ENCODE measurements at places on chromosomes 12 and 14.
A peak's percentile ranks its signal among the peaks of the same experiment; 100 is the strongest.

GRCh38 chr12:75389061-75389460, 1.8 kb upstream of the GLIPR1L2 start:
- DNase-seq: no peak

DNA sequence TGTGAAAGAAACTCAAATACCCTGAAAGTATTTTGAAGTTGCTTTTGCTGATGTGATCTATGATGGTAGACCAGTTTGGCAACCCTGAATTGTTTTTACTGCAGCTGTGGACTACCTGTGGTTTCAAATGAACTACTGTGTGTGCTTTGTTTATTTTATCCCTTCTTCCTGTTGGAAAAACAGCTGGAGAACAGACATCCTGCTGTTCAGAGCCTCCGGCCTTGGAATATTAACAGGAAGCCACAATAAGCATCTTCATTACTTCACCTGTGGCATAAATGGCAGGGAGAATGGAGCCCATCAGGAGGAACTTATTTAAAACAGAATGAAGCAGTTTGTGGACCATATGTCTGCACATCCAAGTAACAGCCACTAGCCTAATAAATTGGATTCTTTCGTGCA, 104.8 kb downstream of the DUSP6 start:
- no peak for DNase-seq

GRCh38 chr12:113896194-113896593, 69.9 kb downstream of the RBM19 start:
- no peak for DNase-seq

DNA sequence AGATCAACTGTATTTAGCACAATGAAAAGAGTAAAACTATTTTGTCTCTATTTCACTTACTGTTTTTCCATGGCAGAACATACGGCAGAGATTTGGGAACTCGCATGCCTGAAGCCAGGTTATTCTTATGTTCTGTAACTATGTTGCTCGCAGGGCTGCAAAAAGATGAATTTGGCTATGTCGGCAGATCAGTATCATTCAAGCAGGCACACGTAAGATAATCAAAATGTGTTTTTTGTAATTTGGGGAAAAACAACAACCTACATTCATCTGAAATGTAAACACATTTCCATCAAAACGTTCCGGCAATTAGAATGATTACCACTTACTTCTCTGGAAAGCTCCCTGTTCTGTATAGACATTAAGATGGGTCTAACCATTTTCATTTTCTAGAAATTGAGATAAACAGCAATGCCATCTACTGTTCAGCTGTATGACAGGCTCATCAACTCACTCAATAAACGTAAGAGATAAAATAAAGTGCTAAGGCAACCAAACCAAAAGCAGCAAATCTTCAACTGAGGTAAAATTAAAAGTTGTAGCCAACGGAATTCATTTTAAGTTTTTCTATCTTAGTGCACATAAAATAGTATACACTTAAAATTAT, 13.0 kb downstream of the GTSF1 start:
- DNase-seq: no peak

DNA sequence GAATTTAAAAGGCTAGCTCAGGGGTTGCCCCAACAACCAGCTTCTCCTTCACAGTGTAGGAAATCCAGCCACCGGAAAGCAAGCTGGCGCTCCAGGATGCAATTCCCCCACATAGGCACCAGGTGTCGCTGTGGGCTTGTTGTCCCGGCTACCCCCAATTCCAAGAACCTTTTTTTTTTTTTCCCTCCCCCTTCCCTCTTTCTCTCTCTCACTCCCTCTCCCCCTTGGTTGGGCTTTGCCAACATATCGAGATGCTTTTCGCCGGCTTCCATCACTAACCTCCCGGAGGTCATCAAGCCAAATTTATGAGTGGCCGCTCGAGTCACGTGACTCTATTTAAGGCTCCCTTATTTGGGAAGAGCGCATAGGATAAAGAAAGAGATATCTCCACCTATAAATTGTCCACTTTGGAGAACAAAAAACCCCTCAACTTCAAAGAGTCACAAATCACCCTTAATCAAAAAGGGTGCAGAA, at the start of gene HOXC5:
Gene HOXC5, plus strand, starts transcription at position 424 of the 474 bp plus-strand sequence. CDS start 73 bp downstream, outside the sequence.
- DNase-seq: peak; percentile 43

GRCh38 chr14:26522967-26523366, 74.9 kb downstream of the NOVA1 start:
- DNase-seq: no peak

DNA sequence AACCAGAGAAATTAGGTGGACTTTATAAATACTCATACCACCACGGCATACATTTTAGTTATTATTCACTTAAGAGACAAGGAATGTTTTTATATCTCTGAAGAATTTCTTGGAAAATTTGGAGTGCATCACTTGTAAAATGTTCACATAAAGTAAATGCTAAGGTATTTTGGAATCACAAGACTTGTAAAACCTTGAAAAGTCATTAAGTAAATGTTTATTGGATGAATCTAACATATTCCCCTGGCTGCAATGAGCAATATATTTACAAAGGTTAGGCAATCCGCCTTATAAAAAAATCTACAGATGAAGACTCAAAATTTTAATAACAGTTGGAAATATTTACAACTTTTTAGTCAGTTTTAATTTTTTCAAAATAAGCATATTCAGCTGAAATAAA, 287.4 kb upstream of the ALG10 start:
- DNase-seq: no peak

DNA sequence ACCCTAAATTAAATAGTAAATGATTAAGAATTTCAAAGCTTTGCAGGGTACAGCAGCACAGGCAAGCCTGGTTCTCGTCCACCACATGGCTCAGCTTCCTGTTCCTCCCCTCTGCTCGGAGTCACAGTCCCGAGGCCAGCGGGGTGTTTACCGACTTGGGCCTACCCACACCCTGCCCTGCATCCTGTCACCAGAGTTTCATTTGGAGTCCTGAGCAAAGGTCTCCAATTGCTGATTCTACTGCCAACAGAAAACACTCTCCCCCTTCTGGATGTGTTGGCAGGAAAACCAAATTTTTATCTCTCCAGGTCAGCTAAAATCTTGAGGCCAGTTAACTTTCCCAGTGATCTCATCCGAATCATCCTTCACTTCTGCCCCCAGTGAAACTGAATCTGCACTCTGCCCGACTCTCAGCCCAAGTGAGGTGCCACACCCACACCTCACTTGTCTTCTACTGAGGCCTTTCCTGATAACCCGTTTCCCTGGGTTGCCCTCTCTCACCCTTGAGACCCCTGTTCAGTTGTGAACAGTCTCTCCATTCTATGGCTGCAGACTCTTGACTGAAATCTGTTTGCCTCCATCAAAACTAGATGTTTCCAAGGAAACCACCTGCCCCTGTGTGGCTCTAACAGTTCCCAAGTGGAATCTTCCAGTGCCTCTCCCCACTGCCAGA, 71.2 kb downstream of the VCPKMT start:
- DNase-seq: peak; percentile 46

DNA sequence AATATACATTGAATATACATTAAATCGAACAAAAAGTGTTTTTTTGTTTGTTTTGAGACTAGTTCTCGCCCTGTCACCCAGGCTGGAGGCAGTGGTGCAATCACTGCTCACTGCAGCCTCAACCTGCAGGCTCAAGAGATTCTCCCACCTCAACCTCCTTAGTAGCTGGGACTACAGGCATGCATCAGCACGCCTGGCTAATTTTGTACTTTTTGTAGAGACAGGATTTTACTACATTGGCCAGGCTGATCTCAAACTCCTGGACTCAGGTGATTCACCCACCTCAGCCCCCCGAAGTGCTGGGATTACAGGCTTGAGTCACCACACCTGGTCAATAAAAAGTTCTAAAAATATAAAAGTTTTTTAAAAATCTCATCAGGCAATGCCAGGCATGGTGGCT, 10.2 kb upstream of the RNF212B start:
- no peak for DNase-seq

Data from stimulated activated CD8-positive, alpha-beta memory T cell treated with anti-CD3 and anti-CD28 coated beads, Interleukin-4, amount 100 ng/mL, for 1 hour (primary cell).